Activated gamma-delta T cell treated with Interleukin-2 at 50 U/mL for 16 hours (primary cell): ENCODE measurements at places on chromosomes 11 and 22.

DNA sequence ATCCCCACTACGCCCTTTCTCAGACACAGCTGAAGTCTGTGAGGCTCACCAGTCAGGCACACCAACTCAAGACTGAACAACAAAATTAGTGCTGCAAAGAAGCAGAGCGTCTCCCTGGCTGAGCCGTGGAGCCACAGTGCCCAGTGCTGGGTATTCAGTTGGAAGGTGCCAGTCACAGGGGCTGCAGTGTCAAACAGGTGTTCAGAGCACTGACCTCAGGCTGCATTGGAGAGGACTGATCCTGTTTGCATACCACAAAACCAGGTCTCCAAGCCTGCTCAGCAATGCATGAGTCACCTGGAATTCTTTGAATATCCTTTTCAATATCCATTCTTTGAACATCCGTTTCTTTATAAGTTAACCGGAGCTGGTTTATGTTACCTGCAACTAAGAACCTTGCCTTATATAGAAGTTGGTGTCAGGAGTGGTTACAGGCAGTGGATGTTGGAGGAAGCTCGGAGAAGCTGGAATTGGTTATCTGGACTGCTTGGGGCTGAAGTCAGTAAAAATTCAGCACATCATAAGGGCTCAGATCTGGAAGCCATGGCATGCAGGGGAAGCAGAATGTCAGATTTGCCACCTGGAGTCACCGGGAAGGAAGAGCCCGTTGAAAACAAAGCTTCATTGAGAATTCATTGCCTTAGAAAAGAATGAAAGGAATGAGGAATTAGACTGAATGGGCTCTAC, 30.3 kb downstream of the PDGFB start:
- no peak for DNase-seq

DNA sequence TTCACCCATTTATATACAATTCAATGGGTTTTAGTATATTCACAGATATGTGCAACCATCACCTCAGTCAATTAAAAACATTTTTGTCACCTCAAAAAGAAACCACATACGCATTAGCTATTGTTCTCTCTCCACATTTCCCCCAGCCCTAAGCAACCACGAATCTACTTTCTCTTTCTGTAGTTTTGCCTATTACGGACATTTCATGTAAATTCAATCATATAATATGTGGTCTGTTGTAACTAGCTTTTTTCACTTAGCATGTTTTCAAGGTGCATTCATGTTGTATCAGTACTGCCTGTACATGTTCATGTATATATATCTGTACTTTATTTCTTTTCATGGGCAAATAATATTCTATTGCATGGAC, 104.7 kb upstream of the RRM1 start:
- DNase-seq: no peak

- DNase-seq: no peak
Measured at GRCh38 chr11:33970984-33971466, 79.1 kb upstream of the LMO2 start.

GRCh38 chr11:4041731-4042391, 52.7 kb upstream of the RRM1 start:
- no peak for DNase-seq

DNA sequence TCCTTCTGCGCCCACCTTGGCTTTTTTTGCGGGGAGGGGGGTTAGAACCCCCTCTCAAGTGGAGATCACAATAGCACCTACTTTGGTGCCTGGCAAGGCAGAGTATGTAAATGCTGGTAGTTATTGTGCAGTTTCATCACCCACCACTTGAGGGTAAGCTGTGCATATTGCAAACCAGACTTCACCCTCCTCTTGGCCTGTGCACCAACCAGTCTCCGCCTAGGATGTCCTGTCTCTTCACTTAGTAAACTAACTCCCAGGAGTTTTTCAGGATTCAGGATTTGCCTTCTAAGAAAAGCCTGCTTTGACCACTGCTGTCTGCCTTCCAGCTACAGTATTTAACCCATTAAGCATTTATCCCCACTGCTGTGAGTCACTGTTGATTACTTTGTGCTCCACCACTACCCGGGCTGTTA, 2.0 kb upstream of the UBXN1 start:
- peak; percentile 27 for DNase-seq

GRCh38 chr11:114511079-114511478, 48.6 kb downstream of the NXPE1 start:
- no peak for DNase-seq

DNA sequence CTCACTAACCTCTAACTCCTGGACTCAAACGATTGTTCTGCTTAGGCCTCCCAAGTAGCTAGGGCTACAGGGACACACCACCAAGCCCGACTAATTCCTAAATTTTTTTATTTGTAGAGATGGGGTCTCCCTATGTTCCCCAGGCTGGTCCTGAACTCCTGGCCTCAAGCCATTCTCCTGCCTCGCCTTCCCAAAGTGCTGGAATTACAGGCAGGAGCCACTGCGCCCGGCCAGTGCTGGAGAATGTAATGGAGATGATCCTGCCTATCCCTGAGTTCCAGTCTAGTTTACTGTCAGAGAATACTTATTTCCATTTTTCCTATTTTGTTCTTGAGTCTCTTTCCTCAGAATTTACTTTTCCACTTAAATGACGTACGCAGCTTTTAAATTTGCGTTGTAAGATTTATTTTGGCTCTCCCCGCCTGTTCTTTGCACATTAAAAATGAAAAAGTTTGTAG, at the start of gene CHEK1:
Gene CHEK1 (plus strand): TSS at position 408 of the 458 bp plus-strand sequence. CDS start 1,606 bp downstream, outside the sequence.
- DNase-seq: no peak

DNA sequence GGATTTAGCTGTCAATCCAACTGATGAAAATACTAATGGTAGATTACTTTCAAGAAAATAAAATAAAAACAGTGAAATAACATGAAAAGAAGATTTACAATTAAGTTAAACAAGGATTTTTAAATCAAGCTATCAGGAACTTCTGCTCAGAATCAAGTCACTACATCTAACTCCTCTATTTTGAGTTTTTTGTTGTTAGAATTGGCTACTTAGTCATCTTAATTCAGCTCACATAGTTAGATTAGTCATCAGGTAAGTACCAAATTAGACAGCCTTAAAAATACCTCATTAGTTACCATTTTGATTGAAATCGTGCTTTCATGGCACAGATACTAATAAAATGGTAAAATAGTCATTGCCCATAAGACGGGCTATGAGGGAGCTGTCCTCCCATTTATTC, 35.8 kb downstream of the BTG4 start:
- no peak for DNase-seq
